ENCODE measurements at places on chromosomes 2 and 18. TPM values are rescaled to one million over a fixed set of nuclear protein-coding genes. Genes with fewer than 3 reads are reported as not detected.

GRCh38 chr2:237361194-237362004, 52.6 kb downstream of the COL6A3 start:
- no peak for DNase-seq

- DNase-seq = no peak
Observed at GRCh38 chr2:187208199-187208785, 239.8 kb downstream of the CALCRL start.

DNA sequence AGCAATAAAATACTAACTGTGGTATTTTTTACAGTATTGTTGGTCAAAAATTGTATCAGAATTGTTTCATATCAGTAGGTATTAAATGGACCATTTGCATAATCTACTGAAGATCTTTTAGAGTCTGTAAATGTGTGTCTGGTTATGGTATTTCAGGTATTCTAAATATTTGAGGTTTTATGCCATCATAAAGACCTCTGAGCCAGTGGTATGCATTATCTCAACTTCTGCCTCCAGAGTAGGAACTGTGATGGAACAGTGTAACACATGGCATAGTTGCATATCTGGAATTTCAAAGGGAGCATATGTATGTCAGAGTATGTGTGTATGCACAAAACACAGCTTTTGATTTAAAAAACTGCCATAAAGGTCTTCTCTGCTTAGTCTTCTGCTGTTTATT, 15.4 kb downstream of the GREB1L start:
- no peak for DNase-seq

The UGT1A10 gene
- not detected for polyA plus RNA-seq

The CAPN14 gene
- 0.04 TPM for polyA plus RNA-seq

GRCh38 chr2:16584084-16584483, 81.5 kb downstream of the CYRIA start:
- no peak for DNase-seq

The CFC1 gene
- not detected for polyA plus RNA-seq

DNA sequence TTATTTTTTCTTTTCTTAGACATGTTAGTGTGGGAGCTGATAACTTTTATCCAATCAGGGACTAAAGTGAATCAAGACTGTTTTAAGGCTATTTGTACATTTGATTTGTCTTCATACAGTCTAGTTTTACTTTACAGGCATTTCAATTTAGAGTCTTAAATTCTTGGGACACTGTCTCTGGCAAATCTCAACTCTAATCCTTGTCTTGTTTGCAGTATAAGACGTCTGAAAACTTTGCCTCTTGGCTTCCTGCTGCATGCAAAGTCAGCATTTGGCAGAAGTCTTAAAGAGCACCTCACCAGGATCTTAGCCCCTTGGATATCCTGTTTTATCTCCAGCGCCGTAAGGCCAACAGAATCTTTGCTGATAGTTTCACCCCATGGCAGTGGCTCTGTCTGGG, 30.3 kb downstream of the SPOPL start:
- no peak for DNase-seq

The ANKRD30B gene
- not detected for polyA plus RNA-seq

GRCh38 chr2:72263043-72263775, 115.5 kb upstream of the CYP26B1 start:
- no peak for DNase-seq

DNA sequence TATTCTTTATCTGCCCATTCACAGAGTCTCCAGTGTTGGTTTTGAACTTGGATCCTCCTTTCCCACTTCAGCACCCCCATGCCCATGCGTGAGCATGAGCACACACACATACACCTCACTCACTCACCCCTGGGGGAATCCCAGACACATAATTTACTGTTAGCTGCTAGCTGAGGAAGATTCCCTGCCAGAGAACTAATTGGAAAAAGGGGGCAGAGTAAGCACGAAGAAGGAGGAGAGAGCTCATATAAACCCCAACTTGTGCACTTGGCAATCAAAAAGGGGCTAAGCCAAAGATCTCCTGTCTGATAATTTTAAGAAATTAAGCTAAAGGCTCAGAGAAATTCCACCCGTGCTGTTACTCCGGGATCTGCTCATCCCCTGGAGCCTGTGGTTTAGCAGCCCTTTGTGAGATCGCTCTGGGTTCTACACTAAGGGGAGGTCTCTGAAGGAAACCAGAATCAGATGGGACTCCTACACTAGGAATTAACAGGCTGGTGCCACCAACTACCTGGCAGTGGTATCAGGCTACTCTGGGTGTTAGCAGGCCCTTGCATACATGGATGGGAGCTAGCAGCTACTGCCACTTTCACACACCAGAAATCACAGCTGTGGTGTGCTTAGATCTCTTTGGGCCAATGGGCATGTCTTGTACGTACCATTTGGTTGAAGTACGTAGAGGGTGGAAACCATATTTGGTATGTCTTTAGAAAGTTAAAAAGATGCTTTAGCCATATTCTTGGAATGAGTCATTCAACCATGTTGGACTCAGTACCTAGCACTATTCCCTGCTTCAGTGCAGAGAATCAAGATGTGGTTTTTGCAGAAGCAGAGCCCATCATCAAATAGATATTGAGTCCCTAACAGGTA, 95.6 kb upstream of the SLC14A2 start:
- DNase-seq = no peak

DNA sequence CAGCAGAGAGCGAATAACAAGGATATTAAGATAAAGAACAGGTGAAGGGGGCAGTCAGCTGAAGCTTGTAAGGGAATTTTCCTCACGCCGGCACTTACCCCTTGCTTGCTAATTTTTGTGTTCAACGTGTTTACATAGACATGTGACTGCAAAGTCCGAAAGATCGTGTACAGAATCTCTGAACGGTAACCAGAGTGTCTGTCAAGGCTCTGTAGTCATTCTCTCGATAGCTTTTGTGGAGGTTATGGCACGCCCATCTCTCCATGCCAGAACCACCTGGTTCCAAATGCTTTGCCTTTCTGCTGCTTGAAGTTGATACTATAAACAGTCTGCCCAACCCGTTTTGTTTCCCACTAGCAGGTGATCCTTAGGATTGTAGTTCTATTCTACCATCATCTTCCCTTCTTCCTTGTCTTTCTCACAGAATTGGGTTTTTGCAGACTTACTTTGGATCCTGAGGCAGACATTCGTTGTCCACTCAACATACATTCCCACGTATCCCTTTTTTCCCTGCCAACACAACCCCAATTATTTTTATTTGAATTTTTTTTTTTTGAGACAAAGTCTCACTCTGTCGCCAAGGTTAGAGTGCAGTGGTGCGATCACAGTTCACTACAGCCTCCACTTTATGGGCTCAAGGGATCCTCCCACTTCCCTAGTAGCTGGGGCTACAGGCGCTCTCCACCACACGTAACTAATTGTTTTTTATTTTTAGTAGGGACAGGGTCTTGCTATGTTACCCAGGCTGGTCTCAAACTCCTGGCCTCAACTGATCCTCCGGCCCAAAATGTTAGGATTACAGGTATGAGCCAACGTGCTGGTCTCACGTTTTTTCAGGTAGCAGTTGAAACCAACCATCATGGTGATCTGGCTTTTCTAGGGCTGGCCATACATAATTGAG, 1.3 kb upstream of the USP34 start:
- peak; percentile 22 for DNase-seq

GRCh38 chr2:138369856-138370255, 131.7 kb upstream of the SPOPL start:
- DNase-seq = no peak

DNA sequence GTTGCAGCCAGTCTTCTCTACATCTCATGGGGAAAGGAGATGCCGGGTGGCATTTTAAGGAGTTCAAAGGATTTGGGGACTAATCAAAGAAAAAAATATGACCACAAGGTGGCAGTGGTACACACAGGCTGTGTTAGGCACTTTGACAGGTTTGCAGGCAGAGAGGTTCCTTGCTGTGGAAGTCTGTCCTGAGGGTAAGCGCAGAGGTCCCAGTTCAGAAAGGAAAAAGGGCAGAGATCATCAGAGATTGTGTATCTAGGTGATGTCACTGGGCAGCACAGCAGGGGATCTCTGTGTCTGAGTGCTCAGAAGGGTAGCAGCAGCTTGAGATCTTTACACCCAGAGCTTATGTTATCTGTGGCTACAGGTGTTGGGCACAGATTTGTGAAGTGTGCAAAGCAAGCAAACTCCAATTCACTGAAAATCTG, 231.4 kb downstream of the LRRTM1 start:
- peak; percentile 54 for DNase-seq

The KCNK3 gene
- 4.1 TPM for polyA plus RNA-seq

The RTKN gene
- polyA plus RNA-seq = 85.3 TPM

The SAG gene
- polyA plus RNA-seq = 0.10 TPM

- DNase-seq = no peak
Observed at GRCh38 chr2:109098921-109099273, 30.1 kb upstream of the SH3RF3 start.

The FBLN7 gene
- 12.2 TPM for polyA plus RNA-seq

DNA sequence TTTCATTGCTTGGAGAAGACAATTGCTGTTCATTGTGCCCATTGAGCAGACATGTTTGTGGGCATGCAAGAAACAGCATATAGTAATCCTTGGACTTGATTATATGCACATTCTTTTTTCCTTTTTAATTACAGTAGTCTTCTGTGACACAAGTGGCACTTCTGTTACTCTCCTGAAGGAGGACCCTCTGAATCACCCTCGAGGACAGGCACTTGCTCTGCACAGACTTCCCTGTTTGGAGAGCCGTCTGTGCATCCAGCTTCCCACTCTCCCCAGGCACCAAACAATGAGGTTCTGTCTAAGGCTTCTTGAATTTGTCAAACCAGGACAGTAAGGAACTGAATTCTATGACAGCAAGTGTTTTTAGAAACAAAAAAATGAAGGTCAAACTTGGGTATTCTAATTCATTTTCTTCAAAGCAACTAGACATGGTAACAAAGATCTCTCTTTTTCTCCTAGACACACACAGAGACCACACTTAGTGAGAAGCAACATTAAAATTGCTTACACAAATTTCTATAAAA, 844.6 kb upstream of the ID2 start:
- DNase-seq = no peak

The LHCGR gene
- polyA plus RNA-seq = 0.24 TPM

DNA sequence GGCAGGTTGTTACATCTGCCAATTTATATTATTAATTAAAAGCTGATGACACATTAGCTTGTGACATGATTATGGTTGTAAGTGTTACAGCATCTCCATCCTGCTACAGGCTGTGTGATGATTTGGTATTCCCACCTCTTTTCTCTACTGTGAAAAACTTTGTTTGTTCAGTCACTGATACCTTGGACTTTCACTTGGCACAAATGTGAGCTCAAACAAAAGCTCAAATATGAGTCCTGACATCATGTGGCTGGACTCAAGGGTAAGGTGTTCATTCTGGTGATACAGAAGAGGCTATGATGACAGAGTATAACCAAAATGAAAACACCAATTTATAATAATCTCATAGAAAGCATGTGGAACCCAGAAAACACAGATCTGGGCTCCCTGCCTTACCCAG, 11.4 kb upstream of the IL36A start:
- no peak for DNase-seq
